Transverse colon (tissue), 4 donors: ENCODE measurements at places on chromosomes 7 and 10. TPM values are rescaled to one million over a fixed set of nuclear protein-coding genes. Genes with fewer than 3 reads are reported as not detected.

The LLCFC1 gene
- total RNA-seq: not detected

DNA sequence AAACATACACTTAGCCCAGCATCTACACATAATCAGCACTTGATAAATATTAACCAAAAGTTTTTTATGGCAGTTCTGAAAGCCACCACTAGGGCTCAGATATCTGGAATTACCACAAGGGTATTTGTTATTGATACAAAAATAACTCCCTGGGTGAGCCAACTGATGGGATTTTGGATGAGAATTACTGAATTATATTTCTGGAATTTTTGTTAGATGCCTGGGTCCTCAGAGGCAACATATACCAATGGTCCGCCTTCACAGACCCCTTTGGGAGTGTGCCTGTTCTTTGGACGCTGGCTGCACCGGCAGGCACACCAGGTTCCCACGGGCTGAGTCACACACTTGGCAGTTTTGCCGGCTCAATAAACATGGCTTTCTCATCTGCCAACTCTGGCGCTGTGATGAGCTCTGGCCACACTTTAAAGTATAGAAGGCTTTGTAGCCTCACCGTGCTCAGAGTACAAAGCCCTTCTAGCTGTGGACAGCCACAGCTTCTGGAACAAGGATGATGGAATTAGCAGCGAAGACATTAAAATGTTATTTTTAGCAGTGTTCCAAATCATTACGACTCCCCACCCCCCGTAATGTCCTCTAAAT is 24.5 kb upstream of the EEPD1 start:
- peak; percentile 86 for DNase-seq

The LEP gene
- 1.1 TPM for total RNA-seq

The SUN3 gene
- not detected for total RNA-seq

DNA sequence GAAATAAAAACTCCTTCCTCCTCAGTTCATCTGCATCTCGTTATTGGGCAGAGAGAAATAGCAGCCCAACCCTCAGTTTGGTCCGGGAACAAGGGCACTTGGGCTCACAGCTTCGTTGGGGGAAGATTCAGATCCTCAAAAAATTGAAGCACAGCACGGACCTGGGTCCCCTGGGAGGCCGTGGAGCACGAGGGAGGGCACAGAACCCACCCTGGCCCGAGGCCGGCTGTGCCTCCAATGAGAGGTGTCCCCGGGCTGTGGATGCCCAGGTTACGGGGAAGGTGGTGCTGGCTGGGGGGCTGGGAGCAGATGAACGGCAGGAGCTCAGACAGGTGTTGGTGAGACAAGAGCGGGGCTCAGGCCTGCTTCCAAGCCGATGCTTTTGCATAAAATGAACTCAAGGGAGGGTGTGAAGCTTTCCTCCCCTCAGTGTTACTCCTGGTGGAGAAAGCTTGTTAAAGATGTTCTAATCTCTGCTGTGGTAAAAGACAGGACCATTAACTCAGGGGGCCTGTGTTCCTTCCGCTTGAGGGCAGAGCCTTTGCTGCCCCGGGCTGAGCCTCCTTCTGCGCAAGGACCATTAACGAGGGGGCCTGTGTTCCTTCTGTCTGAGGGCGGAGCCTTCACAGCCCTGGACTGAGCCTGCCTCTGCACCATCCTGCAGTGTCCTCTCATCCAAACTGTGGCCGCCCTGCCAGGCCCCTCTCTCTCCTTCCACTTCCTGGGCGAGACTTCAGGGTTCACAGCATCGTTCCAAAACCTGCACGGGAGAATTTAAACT is 302.2 kb downstream of the ADARB2 start:
- no peak for DNase-seq

- no peak for DNase-seq
These were observed 5.7 kb downstream of the SEMA3A start for GRCh38 chr7:84188786-84189405.

- peak; percentile 61 for DNase-seq
These were observed 9.9 kb upstream of the SPAG6 start for GRCh38 chr10:22335173-22335933.

- DNase-seq: no peak
These were observed 35.2 kb downstream of the OAT start for GRCh38 chr10:124383496-124383895.

- no peak for DNase-seq
These were observed 243.8 kb upstream of the MDFIC start for GRCh38 chr7:114678116-114678515.

DNA sequence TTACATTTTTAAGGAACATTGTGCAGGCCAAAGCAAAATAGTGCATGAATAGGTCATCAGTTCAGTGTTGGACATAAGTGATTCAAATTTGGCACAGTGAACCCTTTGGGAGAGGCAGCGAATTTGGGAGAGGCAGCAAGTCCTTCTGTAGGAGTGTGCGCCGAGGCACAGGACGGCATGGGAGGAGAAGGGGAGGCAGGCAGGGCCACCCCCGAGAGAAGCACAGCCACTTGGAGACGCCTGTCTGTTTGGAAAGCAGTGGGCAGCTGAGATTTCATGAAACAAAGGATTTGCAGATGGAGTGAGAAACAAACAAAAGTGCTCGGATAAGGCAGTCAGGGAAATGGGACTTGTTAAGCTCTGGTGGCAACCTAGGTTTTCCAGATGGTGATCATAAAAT is 30.6 kb downstream of the VIPR2 start:
- DNase-seq: no peak

DNA sequence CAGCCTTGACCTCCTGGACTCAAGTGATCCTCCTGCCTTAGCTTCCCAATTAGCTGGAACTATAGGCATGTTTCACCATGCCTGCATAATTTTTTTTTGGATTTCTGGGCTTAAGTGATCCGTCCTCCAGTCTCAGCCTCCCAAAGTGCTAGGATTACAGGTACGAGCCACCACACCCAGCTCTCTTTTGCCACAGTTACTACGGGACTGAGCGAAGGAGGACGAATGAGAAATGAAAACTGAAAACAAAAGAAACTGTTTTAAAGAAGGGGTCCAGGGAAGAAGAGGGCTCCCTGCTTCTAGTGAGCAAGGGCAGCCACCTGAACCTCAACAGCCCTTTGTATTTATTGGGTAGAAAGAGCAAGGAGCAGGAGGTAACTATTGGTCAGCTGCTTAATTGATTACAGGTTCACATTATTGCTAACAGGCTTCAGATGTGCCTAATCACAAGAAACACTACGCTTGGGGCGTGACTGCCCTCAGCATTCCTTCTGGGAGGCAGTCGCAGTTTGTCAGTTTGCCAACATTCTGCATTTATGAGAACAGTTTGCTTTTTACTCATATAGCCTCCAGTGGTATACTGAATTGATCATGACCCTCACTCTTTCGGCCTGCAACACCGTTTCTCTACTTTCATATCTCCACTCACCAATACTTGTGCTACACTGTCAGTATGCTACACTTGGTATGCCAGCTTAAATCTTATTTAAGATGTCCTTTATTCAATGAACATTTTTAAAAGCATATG is 676.8 kb downstream of the DNAJB9 start:
- no peak for DNase-seq

The LIPM gene
- not detected for total RNA-seq

The CALCR gene
- not detected for total RNA-seq

The DNAJC12 gene
- 8.7 TPM for total RNA-seq

- DNase-seq: no peak
These were observed 5.0 kb downstream of the LBX1 start for GRCh38 chr10:101224060-101224909.

The RPEL1 gene
- total RNA-seq: not detected

GRCh38 chr10:88979153-88979562 is 11.4 kb upstream of the FAS start:
- DNase-seq: no peak

- no peak for DNase-seq
These were observed 7.4 kb upstream of the NRCAM start for GRCh38 chr7:108463613-108464012.

The ACSM6 gene
- not detected for total RNA-seq

DNA sequence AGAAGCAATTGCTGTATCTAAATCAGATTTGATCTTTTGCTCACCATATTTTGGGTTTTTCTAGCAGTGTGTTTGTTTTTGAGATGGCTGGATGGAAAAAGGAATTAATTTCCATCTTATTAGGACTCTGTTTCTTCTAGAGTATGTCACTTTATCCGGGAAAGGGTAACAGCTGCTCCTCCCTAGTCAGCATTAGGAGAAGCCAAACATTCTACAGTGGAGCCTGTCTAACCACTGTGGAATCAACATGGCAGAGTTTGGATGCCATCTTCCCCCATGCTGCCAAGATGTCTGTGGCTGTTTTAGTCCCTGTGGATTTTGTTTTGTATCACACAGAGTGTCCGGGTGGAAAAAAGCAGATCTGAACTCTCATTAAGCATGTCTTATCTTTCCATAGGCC is 16.0 kb upstream of the LMOD2 start:
- DNase-seq: no peak

GRCh38 chr7:2979201-2979631 is 64.5 kb downstream of the CARD11 start:
- no peak for DNase-seq

GRCh38 chr10:81403451-81403850 is 471.5 kb upstream of the NRG3 start:
- DNase-seq: no peak

The CCDC7 gene
- total RNA-seq: 17.6 TPM

DNA sequence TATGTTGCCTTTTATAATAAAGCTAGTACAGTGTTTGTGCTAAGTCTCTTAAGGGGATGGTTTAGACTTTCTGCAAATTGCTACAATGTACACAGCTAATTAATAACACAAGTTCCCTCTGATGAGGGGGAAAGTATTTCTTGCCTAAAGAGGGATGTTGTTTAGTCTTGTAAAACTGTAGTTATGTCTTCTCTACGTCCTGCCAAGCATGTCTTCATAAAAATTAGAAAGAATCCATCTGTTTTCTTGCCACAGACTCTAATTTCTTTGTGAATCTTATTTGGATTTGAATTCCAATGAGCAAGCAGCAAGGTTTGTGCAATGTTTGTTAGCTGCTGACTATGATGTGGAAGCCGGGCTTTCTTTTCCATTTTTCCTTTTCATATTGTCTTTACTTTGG is 28.2 kb downstream of the ADARB2 start:
- DNase-seq: no peak

The SOSTDC1 gene
- total RNA-seq: 5.6 TPM

The LIPJ gene
- not detected for total RNA-seq

DNA sequence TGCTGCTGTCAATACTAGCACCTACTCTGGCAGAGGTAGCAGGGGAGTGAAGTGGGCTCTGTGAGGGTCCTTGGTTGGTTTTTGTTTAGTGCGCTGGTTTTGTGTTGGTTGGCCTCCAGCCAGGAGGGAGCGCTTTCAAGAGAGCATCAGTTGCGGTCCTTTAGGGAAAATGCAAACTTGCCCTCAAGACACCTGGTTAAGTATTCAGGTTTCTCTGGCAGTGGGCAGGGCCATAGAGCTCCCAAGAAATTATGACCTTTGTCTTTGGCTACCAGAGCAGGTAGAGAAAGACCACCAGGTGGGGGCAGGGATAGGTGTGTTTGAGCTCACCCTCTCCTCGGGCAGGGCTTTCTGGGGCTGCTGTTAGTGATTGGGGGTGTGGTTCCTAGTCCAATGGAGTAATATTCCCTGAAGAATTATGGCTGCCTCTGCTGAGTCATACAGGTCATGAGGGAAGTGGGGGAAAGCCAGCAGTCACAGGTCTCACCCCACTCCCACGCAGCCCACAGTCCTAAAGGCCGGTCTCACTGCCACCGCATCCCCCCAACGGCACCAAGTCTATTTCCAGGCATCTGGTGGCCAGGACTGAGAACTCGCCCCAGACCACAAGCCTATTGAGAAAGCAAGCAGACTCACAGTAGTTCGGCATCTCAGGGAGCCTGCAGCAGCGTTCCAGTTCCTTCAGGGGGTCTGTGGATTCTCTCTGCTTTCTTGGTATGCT is 280.5 kb downstream of the SFMBT2 start:
- no peak for DNase-seq

- no peak for DNase-seq
These were observed 108.4 kb upstream of the SDK1 start for GRCh38 chr7:3192669-3193068.

The GIMAP2 gene
- not detected for total RNA-seq

- no peak for DNase-seq
These were observed 35.9 kb downstream of the PPP2R2D start for GRCh38 chr10:131936736-131937135.

DNA sequence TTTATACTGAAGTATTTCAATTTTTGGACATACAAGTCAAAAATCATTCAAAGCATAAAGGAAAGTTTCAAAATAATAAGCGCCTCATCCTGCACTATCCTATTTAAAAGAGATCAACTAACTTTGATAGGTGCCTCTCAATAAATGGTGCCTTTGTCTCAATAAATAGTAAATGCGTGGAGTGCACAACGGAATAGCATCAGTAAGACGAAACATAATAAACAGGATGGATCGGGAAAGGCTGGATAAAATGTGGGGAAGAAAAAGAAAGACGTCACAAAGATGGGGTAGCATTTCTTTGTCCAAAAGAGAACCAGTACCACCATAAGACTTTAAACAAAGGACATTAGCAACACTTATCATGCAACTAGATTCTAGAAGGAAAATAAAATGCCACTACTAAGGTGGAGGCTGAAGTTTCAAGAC is 571 bp upstream of the PRKAR2B start:
- no peak for DNase-seq

- DNase-seq: no peak
These were observed 13.1 kb downstream of the BLVRA start for GRCh38 chr7:43771573-43771972.

- DNase-seq: no peak
These were observed 966.8 kb downstream of the LRMDA start for GRCh38 chr10:76398043-76398710.

DNA sequence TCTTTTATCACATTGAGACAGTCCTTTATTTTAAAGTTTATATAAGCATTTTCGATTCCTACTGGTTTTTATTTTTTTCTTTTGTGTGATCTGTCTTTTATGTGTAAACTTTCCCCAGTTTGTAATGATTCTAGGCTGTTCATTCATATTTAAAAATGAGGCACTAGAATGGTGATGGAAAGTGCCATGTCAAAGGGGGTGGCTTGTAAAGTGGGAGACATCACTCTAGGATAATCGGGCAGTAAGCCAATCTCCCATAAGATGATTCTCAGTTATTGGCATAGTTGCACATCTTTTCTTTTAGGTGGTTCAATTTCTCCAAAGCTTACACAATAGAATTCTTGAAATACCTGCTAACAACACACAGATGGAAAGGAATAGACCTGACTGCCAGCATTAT is 90.4 kb downstream of the ABCA13 start:
- DNase-seq: no peak
